ENCODE measurements at places on chromosomes 4 and X. TPM values are rescaled to one million over a fixed set of nuclear protein-coding genes. Genes with fewer than 3 reads are reported as not detected.

The SASH3 gene
- 6.7 TPM for total RNA-seq

The AKAP14 gene
- not detected for total RNA-seq

The SPOCK3 gene
- 1.8 TPM for total RNA-seq

The TMEM185A gene
- total RNA-seq = 18.3 TPM

The ZXDA gene
- total RNA-seq = 9.9 TPM

The HTN1 gene
- total RNA-seq = not detected

The GNRHR gene
- total RNA-seq = not detected

The FABP2 gene
- not detected for total RNA-seq

The SCLT1 gene
- 14.6 TPM for total RNA-seq

The FTSJ1 gene
- total RNA-seq = 29.9 TPM

The SORCS2 gene
- 2.0 TPM for total RNA-seq

The DUX4 gene
- total RNA-seq = not detected

The ADH7 gene
- total RNA-seq = not detected

The NPNT gene
- 5.8 TPM for total RNA-seq

The GPC4 gene
- 26.9 TPM for total RNA-seq

The MID1 gene
- total RNA-seq = 77.5 TPM

The PRRG1 gene
- 5.9 TPM for total RNA-seq

The LRRC66 gene
- 3.9 TPM for total RNA-seq

The UGT2B10 gene
- total RNA-seq = not detected

The GABRQ gene
- not detected for total RNA-seq

The TCEANC gene
- total RNA-seq = 8.7 TPM

The UGT2A1 gene
- not detected for total RNA-seq

The MORC4 gene
- 11.2 TPM for total RNA-seq

The TCEAL2 gene
- total RNA-seq = 27.5 TPM

The EXOC1L gene
- not detected for total RNA-seq

The EMCN gene
- 14.7 TPM for total RNA-seq

The AMOT gene
- total RNA-seq = 17.6 TPM

The ADAMTS3 gene
- total RNA-seq = 0.81 TPM

The IL3RA gene
- 8.3 TPM for total RNA-seq

The DSPP gene
- total RNA-seq = not detected
